ENCODE measurements at places on chromosomes 7 and 10.

GRCh38 chr10:3206511-3207157, 34.1 kb upstream of the PITRM1 start:
- no peak for DNase-seq

DNA sequence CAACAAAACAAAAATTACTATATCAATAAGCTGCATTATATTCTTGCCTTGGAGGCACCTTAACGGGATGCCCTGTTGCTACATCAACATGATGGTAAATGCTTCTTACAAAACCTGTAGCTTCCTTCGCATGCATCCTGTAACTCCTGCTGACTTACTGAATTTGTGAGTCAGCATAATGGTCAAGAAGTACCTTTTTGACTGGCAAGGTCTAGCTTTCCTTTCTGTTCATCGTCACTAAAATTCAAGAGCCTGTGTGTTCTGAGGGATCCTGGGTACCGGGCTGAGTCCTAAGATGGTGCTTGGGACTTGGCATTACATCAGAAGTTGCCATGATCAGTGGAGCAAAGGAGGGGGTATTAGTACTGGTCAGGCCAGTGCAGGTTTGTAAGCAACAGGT, 4.9 kb downstream of the PFKFB3 start:
- DNase-seq: no peak

GRCh38 chr7:155889636-155890511, 77.6 kb upstream of the SHH start:
- DNase-seq: no peak

GRCh38 chr7:141563956-141564623, 12.9 kb downstream of the AGK start:
- no peak for DNase-seq

DNA sequence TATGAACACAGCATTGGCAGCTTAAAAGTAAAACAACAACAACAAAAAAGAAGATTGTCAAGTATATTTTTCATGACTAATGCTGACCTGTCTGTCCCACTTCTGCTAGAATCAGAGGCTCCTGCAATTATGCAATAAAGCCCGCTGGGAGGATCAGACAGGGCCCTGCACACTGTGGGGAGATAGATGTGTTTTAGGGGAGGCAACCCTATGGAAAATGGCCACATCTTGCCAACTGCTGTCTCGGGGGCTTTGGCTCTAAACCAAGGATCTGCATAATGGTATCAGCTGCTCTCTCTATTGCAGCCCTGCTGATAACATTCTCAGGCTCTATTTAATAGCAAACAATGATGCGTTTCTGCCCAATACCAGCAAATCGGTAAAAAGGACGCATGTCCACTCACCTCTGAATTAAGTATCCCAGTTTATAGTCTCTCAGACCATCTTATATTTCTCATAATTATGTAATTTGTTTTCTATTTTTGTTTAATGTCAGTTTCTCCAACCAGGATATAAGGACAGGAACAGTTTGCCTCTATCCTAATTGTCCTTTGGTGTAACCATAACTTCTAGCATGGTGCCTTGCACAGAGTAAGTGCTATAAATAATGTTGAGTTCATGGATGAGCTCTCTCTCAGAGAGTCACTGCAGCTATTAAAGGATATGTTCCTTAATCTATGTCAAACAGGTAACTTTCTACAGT, 15.3 kb upstream of the PRKAR2B start:
- DNase-seq: no peak

- no peak for DNase-seq
Measured at GRCh38 chr10:43728425-43728824, 79.7 kb upstream of the ZNF32 start.

DNA sequence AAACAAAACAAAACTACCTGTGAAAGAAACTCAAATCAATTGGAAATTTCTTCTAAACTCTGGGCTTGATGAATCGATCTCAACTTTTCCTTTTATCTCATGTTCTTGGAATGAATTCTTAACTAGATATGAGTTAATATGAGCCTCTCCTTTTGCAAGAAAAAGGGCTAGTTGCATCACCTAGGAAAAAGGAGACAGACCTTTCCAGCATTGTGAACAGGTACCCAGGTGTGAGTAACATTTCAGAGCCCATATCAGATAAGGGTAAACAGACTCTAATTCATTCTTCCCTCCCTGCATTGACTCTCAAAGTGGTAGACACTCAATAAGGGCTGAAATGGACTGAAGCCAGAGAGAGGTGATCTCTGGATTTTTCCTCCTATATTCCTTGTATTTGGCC, 103.8 kb upstream of the AGR3 start:
- no peak for DNase-seq

- no peak for DNase-seq
Measured at GRCh38 chr7:74627661-74628411, 29.7 kb upstream of the GTF2I start.

GRCh38 chr7:30710669-30711068, 28.4 kb upstream of the CRHR2 start:
- DNase-seq: no peak

DNA sequence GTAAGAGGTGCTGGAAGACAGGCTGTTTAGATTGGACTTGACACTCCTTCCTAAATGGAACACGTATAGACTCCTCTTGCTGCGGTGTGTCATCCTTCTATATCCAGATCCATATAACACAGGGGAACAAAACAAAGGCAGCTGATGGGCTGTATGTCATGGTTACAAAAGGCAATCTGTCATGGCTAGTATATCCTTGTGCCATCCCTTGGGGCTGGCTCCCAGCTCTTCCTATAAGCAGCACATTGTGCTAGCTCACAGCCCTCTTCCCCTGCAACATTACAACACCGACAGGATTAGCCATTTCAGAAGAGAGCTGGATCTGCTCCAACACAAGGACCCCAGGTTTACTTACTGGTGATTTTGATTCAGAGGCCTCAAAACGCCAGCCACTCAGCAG, 15.3 kb downstream of the LIPK start:
- DNase-seq: no peak

DNA sequence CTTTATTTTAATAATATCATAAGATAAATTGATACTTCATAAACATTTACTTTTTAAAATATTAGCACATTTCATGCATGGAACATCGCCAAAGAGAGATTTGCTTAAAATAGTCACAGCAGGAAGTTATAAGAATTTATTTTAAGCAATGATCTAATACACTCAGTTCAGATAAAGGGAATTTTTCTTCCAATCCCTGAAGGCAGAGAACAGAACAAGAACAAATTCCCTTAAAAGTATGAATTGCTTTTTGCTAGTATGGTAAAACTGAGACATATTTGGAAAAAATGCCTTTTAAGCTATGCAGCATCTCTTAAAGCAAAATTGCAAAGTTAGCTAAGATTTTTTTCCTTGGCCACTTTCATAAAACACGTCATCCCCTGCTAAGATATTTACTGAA, 91.0 kb downstream of the SEMA3D start:
- DNase-seq: no peak

- no peak for DNase-seq
Measured at GRCh38 chr7:148915211-148915610, 31.1 kb upstream of the EZH2 start.

DNA sequence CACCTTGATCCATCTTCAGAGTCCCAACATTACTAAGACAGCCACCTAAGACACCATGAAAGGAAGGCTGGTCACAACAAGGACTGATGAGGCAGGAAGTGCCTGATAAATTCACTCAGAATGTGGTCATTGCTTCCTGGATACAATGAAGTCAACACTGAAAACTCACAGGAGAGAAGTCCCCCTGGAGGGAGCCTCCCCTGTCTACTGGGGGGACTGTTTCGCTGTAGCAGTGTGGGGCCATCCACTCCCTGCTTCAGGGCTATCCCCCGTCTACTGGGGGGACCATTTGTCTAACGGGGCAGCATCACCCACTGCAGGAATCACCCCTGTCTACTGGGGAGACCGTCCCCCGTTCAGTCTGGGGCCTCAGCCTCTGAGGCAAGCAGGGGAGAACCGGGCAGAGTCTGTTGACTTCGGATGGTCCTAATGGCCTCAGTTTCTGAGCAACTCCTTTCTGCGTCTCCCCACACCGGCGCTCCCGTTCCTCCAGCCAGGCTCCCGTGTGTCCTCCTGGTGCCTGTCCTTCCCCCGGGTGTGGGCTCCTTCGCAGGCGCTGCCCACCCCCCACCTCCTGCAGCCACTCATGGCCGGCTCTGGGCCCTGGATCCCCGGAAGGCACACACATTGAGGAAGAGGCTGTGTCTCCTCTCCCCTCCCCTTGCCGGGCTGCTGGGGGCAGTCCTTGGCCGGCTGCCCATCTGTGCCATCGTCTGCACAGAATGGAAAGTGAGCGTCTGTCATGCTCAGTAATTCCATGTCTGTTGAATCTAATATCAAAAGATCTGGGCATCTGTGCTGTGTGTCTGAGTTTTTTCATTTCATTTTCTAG, 59.9 kb upstream of the DNAJB6 start:
- DNase-seq: peak; percentile 18

DNA sequence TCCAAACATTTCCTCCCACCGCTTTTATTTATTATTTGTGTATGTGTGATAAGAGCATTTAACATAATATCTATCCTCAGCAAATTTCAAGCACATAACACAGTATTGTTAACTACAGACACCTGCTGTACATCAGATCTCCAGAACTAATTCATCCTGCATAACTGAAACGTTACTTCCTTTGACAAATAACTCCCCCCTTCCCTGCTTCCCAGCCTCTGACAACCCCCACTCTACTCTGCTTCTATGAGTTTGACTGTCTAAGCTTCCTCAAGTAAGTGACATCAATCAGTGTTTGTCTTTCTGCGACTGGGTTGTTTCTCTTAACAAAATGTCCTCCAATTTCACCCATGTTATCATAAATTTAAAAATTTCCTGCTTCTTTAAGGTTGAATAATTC, 22.1 kb downstream of the C10orf71 start:
- no peak for DNase-seq

- DNase-seq: no peak
Measured at GRCh38 chr10:3911713-3912442, 126.9 kb upstream of the KLF6 start.

- DNase-seq: no peak
Measured at GRCh38 chr10:113226831-113227445, 276.9 kb downstream of the TCF7L2 start.

DNA sequence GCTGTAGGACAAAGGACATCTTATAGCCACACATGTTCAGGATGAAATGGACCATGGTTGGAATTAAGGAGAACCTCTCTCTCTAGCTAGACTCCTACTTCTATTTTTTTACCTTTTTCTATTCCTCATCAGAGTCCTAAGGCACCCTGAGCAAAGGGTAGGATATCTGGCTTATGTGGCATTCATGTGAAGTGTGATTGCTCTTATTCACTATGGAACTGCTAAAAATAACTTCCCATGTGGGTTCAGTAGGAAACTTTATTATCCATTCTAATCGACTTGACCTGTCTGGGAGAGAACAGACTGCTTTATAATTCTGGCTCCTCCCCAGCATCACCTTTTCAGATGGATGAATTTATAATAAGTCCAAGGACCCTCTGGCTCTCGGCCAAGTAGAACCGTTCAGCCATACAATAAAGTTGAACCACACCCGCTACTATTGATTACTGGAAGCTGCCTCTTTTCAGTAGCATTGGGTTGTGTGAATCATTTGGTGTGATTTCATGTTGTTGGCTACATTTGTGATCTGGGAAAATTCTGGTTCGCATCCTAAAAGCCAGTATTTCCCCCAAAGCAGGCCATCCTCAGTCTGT, 117.5 kb downstream of the NRF1 start:
- no peak for DNase-seq

DNA sequence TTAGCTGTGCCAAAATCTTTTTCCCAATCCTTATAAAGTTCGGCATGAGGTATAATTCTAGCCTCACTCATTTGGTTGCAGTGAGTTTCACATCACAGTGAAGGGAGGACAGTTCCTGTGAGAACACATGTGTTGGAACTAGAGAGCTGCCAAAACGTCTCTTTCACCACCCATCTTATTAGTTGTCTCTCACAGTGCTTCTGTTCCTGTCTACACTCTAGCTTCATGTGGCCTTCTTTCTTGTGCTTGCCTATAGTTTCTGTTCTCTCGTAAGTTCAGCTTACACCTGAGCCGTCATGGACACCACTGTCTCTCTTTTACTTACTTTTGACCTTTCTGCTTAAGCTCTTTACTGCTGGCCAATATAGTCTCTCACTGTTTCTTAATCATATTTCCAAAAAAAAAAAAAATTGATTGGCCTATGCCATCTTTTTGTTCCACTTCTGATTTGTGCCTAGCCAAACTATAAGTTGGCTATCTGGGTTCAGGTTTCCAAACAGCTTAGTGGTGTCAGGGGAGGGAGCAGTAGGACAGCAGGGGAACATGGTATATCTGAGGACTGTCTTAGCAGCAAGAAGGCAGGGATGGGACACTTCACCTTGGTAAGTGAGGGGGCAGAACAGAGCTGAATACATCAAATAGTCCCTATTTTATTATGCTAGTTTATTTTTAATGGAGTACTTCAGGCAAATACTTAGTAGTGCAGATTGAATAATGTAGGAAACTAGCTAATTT, 38.0 kb downstream of the ZNRF2 start:
- DNase-seq: peak; percentile 63

DNA sequence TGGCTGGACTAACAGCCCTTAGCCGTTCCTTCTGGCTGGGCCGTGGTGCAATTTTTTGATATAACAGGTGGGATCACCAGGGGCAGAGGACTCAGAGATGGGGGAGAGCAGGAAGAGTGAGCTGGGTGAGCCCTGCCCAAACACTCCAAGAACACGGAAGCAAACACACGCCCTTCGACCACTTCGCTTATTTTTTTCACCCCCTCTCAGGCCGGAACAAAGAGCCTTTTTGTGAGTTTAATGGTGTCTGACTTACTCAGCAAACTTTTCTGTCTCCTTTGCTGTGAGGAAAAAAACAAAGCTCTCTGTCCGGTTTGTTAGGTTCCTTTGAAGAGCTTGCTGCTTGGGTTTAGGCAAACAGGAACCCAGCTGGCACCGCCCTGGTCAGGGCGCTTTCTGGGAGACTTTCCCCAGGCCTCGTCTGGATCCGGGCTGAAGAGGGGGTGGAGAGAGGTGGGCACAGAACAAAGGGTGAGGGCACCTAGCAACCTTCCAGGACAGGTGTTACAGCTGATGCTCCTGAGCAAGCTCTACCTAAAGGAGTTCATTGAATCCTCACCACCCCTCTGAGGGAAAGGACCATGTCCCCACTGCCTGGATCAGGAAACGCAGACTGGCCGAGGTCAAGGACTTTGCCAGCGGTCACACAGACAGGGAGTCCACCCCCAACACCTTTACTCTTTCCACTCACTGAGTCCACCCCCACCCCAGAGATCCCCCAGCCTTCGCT, 23.3 kb downstream of the CALML3 start:
- no peak for DNase-seq

GRCh38 chr10:95435548-95436279, 125.5 kb downstream of the SORBS1 start:
- DNase-seq: no peak

All from GF-D8 (cell line).